ENCODE measurements at places on chromosomes 6 and 20.

- no peak for DNase-seq
These were observed 10.0 kb downstream of the MOCS1 start for GRCh38 chr6:39924283-39924682.

DNA sequence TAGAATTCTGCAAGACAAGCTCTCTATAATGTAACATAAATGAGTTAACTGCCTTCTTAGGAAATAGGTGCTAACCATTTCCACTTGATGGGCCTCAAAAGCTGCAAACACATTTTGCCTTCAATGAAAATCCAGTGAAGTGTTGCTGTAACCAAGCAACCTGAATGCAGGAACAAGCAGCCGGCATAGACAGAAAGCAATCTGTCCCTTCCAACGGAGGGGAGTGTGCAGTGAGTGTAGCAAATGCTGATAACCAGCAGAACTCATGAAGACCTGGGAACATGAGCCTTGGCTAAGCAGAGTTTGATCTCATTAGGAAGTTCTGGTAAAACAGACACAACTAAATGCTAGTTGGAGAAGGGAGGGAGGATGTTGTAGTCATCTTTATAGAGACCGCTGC, 697.8 kb downstream of the KIF16B start:
- DNase-seq, result no peak

DNA sequence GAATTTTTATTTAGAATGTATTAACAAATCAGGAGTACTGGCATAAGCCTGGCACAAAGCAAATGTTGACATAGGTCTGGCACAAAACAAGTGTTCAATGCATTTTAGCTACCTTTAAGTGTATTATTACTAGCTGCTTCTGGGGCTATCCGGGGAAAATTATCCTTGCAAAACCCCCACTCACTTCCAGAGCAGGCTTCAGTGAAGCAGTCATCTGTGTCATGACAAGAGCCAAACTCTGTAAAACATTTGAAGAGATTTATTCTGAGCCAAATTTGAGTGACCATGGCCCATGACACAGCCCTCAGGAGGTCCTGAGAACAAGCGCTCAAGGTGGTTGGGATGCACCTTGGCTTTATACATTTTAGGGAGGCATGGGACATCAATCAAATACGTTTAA, 6.4 kb upstream of the TRIM38 start:
- no peak for DNase-seq

DNA sequence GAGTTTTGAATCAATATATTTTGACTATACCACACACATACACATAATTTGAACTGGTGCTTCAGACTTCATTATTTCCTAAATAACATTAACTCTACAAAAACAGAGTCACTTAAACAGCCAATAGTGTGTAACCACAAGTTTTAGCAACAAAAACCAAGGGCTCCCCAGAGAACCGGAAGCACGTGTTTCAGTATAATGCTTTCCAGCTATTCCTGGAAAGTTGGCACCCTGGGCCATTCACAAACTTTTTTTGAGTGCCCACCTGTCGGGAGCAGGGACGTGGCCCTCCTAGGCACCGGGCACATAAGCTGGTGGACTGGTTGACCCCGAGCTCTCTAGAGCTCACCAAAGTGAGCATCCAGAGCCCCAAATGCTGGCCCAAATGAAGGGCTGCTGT, 1.9 kb upstream of the SLC35D3 start:
- DNase-seq, result no peak

DNA sequence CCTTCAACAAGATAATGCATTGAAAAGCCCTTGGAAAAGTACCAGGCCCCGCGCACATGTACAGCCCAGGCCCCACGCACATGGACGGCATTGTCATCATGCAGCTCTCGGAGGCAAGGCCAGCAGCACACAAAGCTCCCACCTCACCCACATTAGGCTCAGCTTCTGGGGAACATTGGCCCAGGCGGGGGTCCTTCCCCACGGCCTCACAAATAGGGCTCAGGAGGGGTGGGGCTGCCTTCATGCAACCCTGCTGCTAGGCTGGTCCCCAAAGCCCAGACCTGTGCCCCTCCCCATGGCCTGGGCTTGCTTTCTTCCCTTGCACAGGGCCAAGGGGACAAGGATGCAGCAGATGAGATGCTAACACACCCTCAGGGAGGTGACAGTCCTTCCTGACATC, 26.7 kb downstream of the NPEPL1 start:
- DNase-seq, result no peak

GRCh38 chr20:25361287-25361683, 29.4 kb downstream of the ABHD12 start:
- DNase-seq, result peak; percentile 16

DNA sequence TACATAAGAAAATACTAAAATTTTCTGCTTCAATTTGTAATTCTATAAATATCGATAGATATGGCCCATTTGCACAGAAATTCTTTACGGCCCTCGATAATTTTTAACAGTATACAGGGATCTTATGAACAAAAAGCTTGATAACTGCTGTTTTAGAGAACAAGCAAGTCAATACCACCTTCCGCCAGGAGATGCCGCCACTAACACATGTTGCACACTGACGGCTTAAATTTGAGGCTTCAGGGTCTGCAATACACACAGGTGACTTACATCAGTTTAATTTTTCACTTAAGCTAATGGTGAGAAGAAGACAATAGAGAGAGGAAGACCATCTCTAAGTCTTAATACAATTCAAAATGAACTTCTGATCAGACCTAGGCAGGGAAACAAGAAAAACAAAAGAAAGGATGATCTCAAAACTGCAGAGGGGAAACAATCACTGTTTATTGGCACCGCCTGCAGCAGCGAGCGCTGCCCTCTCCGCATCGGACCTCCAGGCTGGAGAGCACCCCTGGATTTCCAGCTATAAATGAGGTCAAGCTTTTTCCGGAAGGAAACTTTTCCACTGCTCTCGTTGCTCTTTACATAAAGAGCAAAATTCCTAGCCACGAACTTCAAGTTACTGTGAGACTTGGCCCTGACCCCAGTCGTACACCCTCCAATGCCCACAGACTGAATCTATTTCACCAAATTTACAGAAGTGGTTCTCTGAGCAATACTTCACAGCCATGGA, 53.9 kb downstream of the OTOR start:
- peak; percentile 7 for DNase-seq

DNA sequence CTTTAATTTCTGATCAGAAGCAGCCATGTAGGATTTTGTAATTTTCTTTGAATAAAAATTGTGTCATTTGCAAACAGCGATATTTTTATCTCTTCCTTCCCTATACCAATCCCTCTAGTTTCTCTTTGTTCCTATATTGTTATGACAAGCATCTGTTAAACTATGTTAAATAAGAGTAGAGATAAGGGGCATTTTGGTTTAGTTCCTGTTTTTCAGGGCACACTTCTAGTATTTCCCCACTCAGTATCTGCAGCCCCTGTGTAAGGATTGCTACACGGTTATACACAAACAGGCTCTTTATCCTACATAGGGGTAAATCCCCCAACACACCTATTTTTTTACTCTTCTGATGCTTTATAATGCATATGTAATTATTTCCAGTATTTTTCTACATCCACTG, 42.1 kb downstream of the TRERF1 start:
- no peak for DNase-seq

GRCh38 chr6:118444796-118445195, 103.3 kb upstream of the PLN start:
- no peak for DNase-seq
